ENCODE measurements at places on chromosomes 3 and 15.

GRCh38 chr3:126064627-126065258 lies 19.2 kb downstream of the SLC41A3 start:
- DNase-seq: no peak

DNA sequence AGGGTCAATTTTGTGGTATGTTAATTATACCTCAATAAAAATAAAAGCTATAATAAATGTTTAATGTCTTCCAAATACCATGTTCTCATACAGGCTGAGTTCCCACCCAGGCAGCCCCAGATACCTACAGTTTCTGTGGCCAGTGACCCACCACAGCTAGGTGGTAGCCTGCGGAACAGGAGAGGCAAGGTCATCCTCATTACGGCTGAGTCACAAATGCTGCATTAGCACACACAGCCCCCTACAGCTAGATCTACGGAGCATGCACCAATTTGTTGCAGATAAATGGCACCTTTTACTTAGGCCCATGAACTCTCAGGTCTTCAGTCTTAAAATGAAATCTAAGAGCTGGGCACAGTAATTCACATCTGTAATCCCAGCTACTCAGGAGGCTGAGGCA lies 5.1 kb downstream of the SPATA12 start:
- DNase-seq: peak; percentile 19

DNA sequence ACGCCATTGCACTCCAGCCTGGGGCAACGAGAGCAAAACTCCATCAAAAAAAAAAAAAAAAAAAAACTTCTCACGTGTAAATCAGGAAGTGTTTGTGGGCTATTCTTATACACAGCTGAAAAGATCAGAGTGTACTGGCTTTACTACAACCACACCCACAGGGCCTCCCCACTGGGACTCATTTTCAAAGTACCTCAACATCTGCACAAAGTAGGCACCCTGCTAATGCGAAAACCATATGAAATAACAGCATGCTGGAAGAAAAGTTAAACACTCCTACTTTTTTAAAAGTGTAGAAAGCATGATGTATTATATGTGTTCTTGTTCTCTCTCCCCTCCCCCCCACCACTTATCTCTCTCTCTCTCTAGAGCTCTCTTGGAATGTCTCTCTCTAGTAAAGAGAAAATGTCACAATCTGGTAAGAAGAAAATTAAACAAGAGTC lies 11.1 kb downstream of the UACA start:
- DNase-seq: no peak

DNA sequence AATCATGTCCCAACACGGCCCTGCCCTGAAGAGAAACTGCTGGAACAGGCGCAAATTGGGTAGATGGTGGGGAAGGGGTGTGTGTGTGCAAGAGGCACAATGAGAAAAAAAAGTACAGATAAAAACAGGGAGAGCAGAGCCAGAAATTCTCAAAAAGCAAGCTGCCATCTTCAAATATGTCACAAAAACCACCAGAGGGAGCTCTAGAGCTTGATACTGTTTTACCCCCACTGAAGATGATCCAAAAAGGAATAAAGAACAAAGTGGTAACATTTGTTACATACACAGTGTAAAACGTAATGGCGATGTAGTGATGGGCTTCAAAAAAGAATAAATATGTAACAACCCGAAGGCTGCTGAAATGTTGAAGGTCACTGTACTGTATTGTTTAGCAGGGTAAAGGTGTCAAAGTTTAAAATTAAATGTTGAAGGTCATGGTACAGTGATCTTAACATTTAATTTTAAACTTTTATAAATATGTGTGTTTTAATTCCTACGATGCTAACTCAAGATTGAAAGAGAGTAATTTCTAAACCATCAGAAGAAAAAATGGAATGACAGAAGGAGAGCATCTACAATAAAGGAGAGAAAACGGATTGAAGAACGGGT lies 6.0 kb downstream of the SNRPA1 start:
- peak; percentile 38 for DNase-seq

- DNase-seq: no peak
Measured at GRCh38 chr3:175869404-175869803, 1010.3 kb downstream of the NAALADL2 start.

DNA sequence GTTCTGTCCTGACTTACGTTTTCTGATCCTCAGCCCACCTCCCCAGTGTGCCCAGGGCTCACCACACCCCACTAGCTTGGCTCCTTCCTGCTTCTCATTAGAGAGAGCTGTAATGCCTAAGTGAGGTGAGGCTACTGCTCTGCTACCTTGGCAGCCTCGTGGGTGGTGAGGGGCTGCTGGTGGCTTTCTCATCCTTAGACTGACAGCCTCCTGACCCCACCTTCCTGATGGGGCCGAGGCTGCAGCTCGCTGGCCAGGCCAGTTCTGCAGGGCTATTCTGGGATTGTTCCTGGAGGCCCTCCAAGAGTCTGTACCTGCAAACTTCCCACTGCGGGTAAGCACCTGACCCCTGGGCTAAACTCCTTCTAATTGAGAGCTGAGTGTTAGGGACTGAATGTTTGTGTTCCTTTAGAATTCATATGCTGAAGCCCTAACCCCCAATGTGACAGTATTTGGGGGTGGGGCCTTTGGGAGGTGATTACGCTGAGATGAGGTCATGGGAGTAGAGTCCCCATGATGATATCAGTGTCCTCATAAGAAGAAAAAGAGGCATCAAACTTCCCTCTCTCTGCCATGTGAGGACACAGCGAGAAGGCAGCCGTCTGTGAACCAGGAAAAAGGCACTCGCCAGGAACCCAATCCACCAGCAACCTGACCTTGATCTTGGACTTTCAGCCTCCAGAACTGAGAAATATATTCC lies 38.1 kb upstream of the IQSEC1 start:
- no peak for DNase-seq

- no peak for DNase-seq
Measured at GRCh38 chr3:31142139-31142538, 247.7 kb upstream of the GADL1 start.

- no peak for DNase-seq
Measured at GRCh38 chr3:77562089-77562488, 522.2 kb downstream of the ROBO2 start.

- peak; percentile 91 for DNase-seq
Measured at GRCh38 chr15:77482570-77482969, 61.9 kb downstream of the HMG20A start.

- DNase-seq: no peak
Measured at GRCh38 chr3:121710347-121710746, 39.2 kb downstream of the GOLGB1 start.

- no peak for DNase-seq
Measured at GRCh38 chr15:90422043-90422442, 34.0 kb downstream of the IQGAP1 start.

DNA sequence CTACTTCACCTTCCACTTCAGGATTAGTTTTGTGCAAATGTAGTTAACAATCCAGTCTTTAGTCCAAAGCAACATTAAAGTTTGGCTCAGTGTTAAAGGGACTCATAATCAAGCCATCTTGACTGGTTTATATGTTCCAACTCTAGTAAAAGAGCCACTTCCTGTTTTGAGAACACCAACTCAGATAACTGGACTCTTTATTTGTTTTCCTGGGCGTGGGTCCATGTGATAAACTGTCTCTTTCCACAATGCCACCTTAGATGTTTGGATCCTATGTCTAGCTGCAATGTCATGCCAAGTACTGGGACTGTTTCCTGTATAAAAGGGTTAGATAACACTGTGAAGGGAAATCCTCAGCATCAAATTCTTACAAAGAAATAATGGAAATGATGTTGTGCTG lies 545.0 kb downstream of the PYDC2 start:
- DNase-seq: peak; percentile 8

- no peak for DNase-seq
Measured at GRCh38 chr3:9901967-9902366, 681 bp upstream of the IL17RE start.

DNA sequence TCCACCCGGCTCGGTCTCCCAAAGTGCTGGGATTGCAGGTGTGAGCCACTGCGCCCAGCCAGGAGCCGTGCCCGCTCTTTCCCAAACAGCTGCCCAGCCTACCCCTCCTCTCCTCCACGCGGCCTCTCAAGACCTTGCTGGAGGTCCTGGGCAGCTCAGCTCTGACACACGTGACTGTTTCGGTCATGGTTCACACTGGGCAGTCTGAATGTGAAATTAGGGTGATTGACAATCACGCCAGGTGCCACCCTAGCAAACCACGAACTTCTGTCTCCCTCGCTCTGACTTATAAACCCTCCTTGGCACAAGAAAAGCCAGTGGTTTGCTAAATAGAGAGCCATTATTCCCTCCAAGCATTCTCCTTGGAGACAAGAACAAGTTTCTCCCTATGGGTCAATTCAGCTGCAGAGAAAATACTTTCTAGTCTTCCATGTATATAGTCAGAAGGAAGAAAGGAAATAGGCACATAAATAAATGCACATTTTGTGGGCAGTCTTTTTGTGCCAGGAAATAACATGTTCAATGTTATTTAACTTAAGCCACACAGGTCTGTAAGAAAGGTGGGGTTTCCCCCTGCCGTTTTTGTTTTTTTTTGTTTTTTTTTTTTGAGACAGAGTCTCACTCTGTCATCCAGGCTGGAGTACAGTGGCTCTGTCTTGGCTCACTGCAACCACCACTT lies 121.9 kb upstream of the MEF2A start:
- no peak for DNase-seq

DNA sequence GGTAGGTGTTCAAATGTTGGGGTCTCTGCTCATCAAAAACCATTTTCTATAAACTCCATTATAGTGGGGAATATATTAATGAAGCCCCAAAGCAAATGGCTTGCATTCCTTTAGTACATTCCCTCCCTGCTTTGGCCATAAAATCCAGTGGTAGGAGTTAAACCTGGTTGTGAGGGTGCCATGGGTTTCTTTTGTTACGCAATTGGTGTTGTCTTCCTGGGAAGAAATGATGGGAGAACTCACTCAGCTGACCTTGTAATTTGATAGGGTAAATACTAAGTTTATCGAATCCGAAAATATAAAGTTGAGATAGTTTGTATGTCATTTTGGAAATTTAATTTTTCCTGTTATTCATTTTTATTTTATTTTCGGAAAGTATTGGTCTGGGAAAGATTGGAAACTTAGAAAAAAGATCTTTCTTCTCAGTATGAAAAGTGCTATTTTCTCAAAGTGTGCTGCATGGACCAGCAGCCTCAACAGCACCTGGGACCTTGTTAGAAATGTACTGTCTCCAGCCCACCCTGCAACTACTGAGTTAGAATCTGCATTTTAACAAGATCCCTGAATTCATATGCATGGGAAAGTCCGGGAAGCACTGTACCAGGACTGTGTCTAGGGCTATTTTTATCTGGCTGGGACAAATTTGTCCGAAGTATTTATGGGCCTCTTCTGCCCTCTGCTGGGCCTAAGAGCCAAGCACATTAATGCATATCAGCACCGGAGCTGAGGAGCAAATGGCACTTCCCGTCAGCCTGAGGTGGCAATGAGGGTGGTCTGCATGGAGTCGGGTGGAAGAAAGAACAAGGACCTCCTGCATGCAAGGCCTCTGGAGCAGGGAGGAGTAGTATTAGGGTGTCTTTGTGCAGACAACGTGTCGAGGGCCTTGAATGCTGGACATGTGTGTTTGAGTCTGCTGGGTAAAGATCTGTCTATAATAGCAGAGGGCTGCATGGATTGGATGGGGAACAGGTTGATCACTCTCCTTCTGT lies 54.7 kb downstream of the FAM81A start:
- peak; percentile 87 for DNase-seq

- DNase-seq: no peak
Measured at GRCh38 chr15:90644952-90645725, 72.0 kb upstream of the BLM start.

GRCh38 chr3:150054635-150055034 lies 83.9 kb upstream of the PFN2 start:
- DNase-seq: no peak

DNA sequence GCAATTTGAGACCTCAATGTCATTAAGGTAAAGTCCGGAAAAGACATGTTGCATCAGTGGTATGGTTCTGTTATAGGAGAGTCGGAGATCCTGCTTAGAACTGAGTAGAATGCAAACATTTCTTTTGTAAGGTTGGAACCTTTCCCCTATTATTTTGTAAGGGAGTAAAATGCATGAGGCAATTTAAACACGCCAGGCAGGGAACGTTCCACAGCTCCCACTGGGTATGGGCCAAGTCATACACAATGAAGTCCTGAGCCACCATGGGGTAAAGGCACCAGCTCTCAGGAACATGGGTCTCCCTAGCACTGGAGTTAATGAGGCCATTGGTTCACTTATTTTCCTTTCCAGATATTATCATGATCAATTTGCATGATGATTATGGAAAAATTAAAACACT lies 116.6 kb upstream of the NR2F2 start:
- no peak for DNase-seq

GRCh38 chr15:89845305-89845893 lies 30.7 kb upstream of the ANPEP start:
- peak; percentile 93 for DNase-seq

DNA sequence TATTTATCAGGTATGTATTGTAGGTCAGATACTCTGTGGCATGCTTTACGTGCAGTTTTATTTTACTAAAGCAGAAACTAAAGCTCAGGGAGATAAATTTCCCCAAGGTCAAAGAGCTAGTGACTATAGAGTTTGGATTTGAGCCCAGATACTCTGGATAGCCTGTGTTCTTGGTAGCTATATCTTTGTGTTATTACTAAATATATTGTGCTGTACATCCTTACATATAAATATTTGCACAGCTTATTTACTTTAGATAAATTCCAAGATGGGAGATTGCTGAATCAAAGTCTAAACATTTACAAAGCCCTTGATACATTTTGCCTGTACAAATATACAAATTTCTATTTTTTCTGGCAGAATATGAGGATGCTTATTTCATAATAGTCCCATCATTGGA lies 660.9 kb upstream of the NAALADL2 start:
- no peak for DNase-seq

- peak; percentile 27 for DNase-seq
Measured at GRCh38 chr15:27826411-27826810, 272.7 kb downstream of the OCA2 start.

GRCh38 chr3:122298239-122298638 lies 26.8 kb upstream of the CSTA start:
- no peak for DNase-seq

- peak; percentile 42 for DNase-seq
Measured at GRCh38 chr3:188197388-188197847, 43.5 kb downstream of the LPP start.
